HFFc6 (cell line): ENCODE measurements at places on chromosomes 7 and 10.

GRCh38 chr7:5382281-5382892 is 41.2 kb downstream of the TNRC18 start:
- peaks cover 38% of the 10 kb centered on the region for H3K4me1 ChIP-seq
- peak overlapping the region; percentile 45 for H3K27ac ChIP-seq
- no peak for DNase-seq

DNA sequence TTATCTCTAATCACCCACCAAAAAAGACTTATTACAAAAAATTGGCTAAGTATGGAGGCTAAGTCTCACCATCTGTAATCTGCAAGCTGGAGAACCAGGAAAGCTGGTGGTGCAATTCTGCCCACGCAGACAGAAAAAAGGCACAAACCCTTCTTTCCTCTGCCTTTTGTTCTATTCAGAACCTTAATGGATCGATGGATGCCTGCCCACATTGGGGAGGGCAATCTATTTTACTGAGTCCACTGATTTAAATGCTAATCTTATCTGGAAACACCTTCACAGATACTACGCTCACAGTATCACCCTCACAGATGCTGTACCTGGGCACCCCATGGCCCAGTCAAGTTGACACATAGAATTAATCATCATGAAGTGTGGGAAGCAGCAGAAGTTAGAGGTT is 10.2 kb downstream of the IGFBP3 start:
- no peak overlapping the region for H3K27ac ChIP-seq
- H3K4me3 ChIP-seq: no peak overlapping the region
- peaks cover 40% of the 10 kb centered on the region for H3K36me3 ChIP-seq

DNA sequence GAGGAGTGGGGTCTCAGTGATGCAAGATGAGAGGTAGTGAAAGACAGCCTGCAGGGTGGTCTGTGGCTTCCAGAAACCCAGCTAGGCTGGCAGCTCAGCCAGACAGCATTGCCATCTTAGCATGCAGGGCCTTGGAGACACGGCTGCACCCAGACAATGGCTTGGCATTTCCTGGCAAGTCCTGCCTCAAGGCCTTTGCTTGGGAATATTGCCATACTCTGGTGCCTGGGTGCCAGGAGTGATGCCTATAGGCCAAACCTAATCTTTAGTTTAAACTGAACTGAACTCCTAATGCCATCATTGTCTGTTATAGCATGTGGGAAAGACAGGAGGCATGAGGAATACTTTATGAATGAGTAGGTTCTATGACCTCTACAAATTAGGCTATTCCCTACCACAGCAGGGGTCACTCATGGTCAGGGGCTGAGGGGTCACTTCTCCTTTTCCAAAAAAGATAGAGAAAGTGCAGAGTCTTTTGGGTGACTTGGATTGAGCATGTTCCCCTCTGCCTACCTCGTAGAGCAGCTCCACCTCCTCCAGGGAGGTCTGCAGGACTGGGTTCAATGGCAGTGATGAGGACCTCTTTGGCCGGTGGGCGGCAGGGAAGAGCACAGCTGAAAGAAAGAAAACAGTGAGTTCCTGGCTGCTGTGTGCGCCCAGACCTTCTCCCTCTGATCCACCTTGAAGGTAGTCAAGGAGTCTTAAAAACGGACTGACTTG is 8.8 kb upstream of the SLC13A4 start:
- DNase-seq: no peak
- peaks cover 12% of the 10 kb centered on the region; the same call in 1 of the 2 replicates for H3K36me3 ChIP-seq
- no peak overlapping the region for H3K4me3 ChIP-seq

DNA sequence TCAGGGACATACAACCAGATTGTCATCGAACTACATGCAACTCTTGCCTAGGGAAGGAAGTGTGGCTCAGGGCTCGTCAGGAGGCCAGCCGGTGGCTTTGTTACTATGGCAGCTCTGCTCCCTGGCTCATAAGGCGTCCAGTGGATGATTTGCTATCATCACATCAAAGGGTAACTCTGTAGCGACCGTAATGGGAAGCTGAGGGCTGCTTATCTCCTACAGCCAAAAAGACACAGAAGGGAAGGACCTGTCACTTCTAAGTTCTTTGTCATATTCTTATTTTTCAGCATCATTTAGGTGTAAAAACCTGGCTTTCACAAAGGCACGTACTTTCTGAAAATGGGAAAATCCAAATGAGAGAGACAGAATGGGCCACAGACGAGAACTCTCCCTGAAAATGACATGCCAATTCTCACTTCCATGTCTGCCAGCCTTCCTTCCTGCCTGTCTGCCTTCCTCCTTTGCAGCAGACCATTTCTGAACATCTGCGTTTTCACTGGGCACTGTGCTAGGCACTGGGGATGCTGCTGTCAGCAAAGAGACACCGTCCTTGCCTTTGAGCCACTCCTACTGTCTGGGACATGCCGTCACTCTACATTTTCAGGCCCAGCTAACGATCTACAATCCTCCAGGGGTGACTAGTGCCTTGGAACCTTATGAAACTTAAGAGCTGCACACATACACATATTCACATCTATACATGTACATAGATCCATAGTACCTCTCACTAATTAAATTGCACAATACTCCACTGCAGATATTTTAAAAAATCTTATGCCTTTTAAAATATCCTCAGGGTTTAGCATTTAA is 26.9 kb downstream of the ENKUR start:
- H3K27ac ChIP-seq: no peak overlapping the region
- H3K4me3 ChIP-seq: no peak overlapping the region
- DNase-seq: no peak
- no peaks in the 10 kb centered on the region for H3K27me3 ChIP-seq
- H3K36me3 ChIP-seq: no peaks in the 10 kb centered on the region

GRCh38 chr10:80158598-80159127 is 26.1 kb downstream of the PLAC9 start:
- H3K4me1 ChIP-seq: peaks cover 100% of the 10 kb centered on the region
- DNase-seq: peak; percentile 98
- peaks cover 9% of the 10 kb centered on the region for H3K27me3 ChIP-seq

DNA sequence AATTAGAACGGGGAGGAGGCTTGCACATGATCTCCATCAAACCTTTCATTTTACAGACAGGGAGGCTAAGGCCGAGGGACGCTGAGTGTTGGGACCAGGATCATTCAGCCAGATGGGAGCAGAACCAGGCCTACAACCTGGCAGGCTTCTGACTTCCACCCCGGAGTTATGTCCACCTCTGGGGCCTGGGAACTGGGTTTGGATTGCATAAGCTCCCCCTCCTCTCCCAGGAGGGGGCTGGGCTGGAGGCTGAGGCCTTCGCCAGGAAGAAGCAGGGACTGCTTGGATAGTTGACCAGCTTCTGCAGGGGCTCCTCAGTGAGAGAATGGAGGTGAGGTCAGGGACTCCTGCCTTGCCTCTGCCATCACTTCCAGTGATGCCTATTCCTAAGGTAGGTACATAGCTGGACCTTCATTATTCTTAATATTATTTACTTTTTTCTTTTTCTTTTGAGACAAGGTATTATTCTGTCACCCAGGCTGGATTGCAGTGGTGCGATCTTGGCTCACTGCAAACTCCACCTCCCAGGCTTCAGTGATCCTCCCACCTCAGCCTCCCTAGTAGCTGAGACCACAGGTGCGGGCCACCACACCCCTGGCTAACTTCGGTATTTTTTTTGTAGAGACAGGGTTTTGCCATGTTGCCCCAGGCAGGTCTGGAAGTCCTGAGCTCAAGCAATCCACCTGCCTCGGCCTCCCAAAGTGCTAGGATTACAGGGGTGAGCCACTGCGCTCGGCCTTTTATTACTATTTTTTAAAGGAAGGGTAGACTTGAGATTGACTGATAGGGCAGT is 1.3 kb downstream of the SNX10 start:
- H3K36me3 ChIP-seq: no peaks in the 10 kb centered on the region
- no peak overlapping the region for H3K4me3 ChIP-seq
- DNase-seq: no peak
- no peaks in the 10 kb centered on the region for H3K4me1 ChIP-seq
- H3K27me3 ChIP-seq: peaks cover 4% of the 10 kb centered on the region; the same call in 1 of the 2 replicates

- H3K4me3 ChIP-seq: no peak overlapping the region
- H3K27ac ChIP-seq: no peak overlapping the region
- H3K27me3 ChIP-seq: no peaks in the 10 kb centered on the region
- peaks cover 5% of the 10 kb centered on the region for H3K36me3 ChIP-seq
- no peaks in the 10 kb centered on the region for H3K4me1 ChIP-seq
Measured at GRCh38 chr10:57031346-57031745, 670.3 kb upstream of the ZWINT start.

- H3K4me3 ChIP-seq: no peak overlapping the region
- H3K36me3 ChIP-seq: no peaks in the 10 kb centered on the region
- no peaks in the 10 kb centered on the region; the same call in 1 of the 2 replicates for H3K27me3 ChIP-seq
- no peak for DNase-seq
- H3K27ac ChIP-seq: no peak overlapping the region
Measured at GRCh38 chr10:18476076-18476647, 175.2 kb downstream of the NSUN6 start.

DNA sequence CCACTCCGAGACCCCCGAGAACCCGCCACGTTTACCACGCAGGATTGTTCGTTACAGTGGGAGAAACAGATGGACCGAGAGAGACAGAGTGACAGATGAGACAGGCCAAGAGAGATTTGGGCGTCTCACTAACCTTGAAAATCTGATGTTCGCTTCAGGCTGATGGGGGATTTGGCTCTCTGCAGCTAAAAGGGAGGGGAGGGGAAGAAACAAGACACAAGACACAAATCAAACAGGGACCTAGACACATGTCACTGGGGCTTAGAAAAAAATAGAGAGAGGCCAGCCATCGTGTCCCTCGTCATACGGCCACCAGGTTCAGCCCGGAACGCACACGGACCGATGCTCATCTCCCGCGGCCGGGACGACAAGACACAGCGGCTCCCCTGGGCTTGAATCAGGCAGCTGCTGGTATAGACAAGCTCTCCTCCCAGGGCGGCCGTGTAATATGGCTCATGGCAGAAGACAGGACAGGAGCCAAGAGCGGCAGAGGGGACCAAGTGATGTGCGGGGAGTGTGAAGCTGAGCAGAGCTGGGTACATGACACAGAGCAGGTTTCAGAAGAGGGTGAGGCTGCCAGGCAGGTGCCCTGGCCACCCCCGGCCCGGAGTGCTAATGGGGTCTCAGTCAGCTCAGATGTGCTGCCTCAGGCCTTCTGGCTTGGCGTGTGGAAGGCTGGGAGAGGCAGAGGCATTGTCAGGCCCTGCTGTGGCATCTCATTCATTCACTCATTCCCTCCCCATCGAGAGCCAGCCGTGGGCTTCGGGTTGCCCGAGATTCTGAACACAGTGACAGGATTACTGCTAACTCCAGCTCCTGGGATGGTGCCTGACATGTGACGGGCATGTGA is 88.5 kb upstream of the GNA12 start:
- H3K27me3 ChIP-seq: peaks cover 20% of the 10 kb centered on the region
- H3K27ac ChIP-seq: no peak overlapping the region
- peaks cover 8% of the 10 kb centered on the region for H3K4me1 ChIP-seq
- H3K4me3 ChIP-seq: no peak overlapping the region

DNA sequence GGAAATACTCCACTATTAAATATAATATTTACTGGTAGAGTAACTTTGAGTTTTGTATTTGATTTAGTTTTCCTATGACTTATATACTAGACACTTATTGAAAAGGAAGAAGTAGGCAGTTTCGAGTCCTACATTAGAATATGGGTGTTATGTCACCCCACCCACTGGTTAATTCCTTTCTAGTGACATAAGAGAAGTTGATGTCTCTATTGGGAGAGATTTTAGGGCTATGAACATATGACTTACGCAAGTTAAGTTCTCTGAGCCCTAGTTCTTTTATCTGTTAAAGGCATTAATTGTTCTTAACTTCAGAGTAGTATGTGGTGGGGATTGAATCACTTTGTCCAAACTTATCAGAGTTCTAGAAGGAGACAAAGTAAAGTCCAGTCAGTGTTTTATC is 30.5 kb downstream of the CPED1 start:
- H3K27me3 ChIP-seq: no peaks in the 10 kb centered on the region
- H3K4me3 ChIP-seq: peak overlapping the region; percentile 66
- DNase-seq: peak; percentile 61
- peak overlapping the region; percentile 86 for H3K27ac ChIP-seq
- H3K4me1 ChIP-seq: peaks cover 97% of the 10 kb centered on the region

DNA sequence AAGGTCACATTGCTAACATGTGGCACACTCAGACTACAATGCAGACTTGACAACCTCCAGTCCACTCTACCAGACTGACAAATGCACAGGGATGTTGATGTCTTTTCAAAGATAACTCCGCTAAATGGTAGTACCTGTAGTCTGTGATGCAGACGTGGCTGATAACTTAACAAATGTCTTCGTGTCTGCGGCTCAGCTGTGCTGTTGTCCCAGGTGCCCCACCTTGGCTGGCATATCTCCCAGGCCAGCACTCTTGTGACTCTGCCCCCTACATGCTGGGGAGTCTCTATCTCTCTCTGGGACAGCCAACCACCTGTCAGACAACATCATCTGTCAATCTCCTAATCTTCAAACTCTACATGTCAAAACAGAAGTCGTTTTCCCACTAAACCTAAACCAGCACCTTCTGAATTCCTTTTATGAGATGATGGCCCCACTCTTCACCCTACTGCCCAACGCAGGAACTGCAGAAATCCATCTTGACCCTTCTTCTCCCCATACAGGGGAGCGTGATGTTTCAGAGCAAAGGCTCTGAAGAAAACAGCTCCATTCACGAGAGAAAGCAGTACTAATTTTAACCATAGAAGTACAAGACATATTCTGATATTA is 156.4 kb downstream of the USP6NL start:
- no peaks in the 10 kb centered on the region for H3K36me3 ChIP-seq
- no peaks in the 10 kb centered on the region for H3K4me1 ChIP-seq
- DNase-seq: no peak
- H3K27ac ChIP-seq: no peak overlapping the region
- H3K27me3 ChIP-seq: peaks cover 10% of the 10 kb centered on the region
- no peak overlapping the region for H3K4me3 ChIP-seq

GRCh38 chr10:19812976-19813375 is 3.3 kb upstream of the PLXDC2 start:
- DNase-seq: no peak
- H3K27me3 ChIP-seq: peaks cover 24% of the 10 kb centered on the region
- no peak overlapping the region for H3K27ac ChIP-seq
- H3K4me1 ChIP-seq: peaks cover 5% of the 10 kb centered on the region; the same call in 1 of the 2 replicates

- H3K4me1 ChIP-seq: peaks cover 22% of the 10 kb centered on the region
- H3K27ac ChIP-seq: no peak overlapping the region
- peaks cover 12% of the 10 kb centered on the region for H3K27me3 ChIP-seq
- H3K36me3 ChIP-seq: no peaks in the 10 kb centered on the region
- no peak overlapping the region for H3K4me3 ChIP-seq
Measured at GRCh38 chr10:17428351-17429097, 25.9 kb downstream of the ST8SIA6 start.

DNA sequence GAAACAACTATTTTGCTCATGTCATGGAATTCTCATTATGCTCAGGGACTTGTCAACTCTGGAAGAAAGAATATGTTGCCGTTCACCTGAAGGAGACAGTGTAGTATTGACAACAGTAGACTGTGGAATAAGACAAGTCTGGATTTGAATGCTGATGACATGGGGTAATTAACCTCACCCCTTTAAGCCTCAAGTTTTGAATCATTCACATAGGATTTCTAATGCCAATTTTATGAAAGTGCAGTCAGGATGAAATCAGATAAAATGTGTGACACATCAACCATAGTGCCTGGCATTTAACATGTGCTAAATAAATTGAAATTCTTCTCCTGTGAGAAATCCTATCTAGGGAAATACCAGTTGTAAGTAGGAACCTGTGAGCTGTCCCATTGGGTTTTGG is 305.8 kb downstream of the KIF20B start:
- no peaks in the 10 kb centered on the region for H3K36me3 ChIP-seq
- no peak overlapping the region for H3K27ac ChIP-seq
- no peaks in the 10 kb centered on the region for H3K4me1 ChIP-seq
- H3K4me3 ChIP-seq: no peak overlapping the region
- H3K27me3 ChIP-seq: no peaks in the 10 kb centered on the region
- DNase-seq: no peak
